Kidney glomerular epithelial cell (primary cell): ENCODE measurements at places on chromosomes 7 and 10.

DNA sequence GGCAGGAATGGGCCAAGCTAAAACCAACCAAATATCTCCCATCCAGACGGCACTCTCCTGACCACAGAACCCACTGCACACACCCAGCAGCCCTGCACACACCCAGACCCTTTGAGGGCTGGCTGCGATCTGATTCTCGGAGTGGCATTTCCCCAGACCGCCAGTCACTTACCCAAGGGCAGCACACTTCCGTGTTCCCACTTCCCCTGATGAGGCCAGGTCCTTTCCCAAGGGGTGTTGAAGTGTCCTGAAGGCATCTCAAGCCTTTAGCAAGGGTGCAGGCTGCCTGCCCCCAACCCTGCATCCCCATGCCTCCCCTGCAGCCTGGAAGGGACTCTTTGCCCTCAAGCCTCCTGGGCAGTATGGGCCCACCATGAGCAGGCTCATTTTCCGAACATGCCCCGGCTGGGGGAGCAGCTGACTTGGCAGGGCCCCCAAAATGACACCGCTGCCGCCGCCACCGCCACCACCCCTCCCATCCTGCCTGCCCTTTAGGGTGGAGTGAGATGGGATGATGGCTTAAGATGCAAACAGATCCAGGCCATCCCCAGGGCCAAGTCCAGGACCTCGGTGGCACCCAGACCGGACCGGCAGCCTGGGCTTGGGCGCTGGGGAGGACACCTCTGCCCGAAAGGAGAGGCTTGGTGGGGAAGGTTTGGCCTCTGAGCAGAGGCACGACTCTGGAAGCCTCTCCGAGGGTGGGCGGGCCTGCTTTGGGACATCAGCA lies 159.8 kb downstream of the NRF1 start:
- DNase-seq: no peak

DNA sequence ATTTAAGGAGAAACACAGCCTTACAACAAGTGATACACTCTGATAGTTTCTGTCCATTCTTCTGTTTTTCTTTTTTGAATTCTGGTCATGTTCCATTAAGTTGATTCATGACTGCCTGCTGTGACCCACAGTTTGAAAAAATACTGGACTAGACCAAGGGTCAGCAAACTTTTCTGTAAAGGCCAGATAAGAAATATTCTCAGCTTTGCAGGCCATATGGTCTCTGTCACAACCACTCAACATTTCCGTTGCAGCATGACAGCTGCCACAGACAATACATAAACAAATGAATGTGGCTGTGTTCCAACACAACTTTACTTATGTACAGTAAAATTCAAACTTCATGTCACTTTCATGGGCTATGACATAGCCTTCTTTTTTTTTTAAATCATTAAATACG lies 156.7 kb downstream of the PLXNA4 start:
- DNase-seq: no peak

- DNase-seq: no peak
Measured at GRCh38 chr10:117928281-117928680, 118.5 kb downstream of the RAB11FIP2 start.

DNA sequence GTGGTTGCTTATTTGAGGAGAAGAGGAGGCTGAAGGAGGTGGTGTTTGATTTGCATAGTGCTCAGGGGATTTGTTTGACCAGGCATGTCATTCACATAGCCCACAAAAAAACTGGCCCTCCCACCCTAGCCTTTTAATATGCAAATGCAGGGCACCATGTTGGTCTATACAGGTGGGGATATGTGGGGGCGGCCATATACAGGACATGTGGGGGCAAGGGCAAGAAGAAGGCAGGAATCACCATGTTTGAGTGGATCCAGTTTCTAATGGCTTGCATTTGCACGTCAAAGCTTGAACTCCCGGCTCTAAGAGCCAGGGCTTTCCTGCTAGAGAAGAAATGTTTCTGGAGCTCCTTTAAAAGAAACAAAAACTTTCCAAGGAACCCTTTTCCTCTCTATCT lies 541.0 kb downstream of the ZWINT start:
- DNase-seq: no peak

GRCh38 chr7:87375662-87376435 lies 30.4 kb downstream of the CROT start:
- no peak for DNase-seq

GRCh38 chr7:130009848-130010688 lies 41.1 kb downstream of the ZC3HC1 start:
- DNase-seq: peak; percentile 66

- no peak for DNase-seq
Measured at GRCh38 chr7:30727061-30727945, 24.6 kb upstream of the INMT start.

GRCh38 chr10:102024799-102025198 lies 31.2 kb downstream of the ARMH3 start:
- DNase-seq: no peak

GRCh38 chr7:158237672-158238335 lies 349.8 kb downstream of the PTPRN2 start:
- DNase-seq: no peak

DNA sequence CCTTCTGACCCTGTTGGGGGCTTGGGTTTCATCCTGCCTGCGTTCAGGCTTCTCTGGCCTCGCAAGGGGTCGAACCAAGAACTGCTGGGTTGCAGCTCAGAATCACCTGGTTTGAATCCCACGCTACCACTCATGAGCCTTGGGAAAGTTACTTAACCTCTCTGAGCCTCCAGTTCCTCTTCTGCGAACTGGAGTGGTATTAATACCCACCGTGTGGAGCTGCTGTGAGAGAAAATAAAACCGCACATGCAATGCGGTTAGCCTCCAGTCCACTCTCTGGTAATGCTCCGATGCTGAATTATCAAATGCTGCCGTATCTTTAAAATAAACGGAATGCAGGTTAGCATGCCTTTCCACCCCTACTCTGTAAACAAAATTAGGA lies 171.9 kb downstream of the ARHGAP12 start:
- no peak for DNase-seq

- DNase-seq: peak; percentile 82
Measured at GRCh38 chr10:33643042-33643441, 308.6 kb upstream of the NRP1 start.

DNA sequence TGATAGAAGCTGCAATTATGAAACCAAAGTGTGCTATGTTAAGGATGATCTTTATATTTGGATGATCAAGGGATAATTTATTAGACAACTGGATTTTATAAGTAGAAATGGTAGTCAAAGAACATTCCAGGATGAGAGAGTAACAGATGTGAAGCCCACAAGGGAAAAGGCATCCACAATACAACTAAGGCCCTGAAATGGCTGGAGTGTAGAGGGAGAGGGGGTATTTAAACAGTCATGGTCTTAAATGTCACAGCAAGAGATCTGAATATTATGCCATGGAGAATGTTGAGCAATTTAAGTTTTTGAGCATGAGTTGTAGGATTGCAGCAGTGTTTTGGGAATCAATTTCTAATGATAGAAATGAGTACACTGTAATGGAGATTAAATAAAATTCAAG lies 282.3 kb upstream of the DKK1 start:
- DNase-seq: no peak

DNA sequence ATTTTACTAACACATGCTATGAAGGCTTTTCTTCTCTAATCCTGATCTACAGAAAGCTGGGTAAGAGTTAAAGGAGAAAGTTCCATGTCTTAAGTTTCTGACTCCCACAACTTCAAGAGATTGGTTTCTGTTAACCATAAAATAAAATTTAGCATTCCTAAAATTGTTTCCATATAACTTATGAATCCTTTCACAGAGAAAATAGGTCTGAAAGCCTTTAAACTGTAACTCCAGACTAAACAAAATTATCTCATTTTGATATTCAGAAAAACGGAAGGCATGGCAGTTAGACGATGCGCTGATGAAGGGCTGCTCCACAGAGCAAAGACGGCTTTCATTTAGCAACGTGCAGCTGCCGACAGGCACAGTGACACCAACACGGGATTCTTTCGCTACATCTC lies 133.3 kb downstream of the SLC25A13 start:
- DNase-seq: no peak

DNA sequence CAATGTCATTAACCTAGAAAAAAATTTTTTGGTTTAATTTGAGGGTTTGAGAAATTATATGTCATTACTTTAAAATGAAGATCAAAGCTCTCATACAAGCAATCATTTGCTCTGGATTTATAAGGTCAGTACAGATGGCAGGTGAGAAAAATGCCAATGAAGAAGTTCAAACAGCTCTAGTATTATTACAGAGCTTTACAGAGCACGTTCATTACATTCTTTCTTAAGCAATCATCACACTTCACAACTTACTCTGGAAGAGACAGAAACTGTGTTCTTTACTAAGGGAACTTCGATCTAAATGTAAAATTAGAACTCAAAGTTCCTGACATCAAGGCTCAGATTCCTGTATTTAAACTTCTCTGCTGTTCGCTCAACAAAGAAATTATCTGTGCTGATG lies 153.4 kb downstream of the ATE1 start:
- peak; percentile 28 for DNase-seq

DNA sequence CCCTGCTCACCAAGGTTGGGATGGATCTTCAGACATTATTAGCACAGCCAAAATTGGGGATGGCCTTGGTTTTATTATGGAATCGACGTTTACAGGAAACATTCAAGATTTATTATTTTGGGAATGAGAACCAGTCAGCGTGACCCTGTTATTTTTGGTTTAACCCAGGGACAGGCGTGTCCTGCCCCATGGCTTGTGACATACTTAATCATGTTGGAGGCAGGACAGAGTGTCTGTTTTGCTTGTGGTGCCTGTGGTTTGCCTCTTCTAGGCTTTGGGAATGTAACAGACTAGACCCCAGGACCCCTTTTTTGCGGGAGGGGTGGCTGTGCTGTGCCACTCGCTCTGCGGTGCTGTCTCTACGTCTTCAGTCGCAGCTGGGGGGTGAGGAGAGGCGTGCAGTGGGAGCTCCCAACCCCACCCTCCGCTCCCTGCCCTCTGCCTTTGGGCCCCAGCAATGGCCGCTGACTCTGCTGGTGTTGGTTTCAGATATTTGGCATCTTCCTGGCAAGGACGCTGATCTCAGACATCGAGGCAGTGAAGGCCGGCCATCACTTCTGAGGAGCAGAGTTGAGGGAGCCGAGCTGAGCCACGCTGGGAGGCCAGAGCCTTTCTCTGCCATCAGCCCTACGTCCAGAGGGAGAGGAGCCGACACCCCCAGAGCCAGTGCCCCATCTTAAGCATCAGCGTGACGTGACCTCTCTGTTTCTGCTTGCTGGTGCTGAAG lies 20.1 kb upstream of the SH2D4B start:
- no peak for DNase-seq

- peak; percentile 100 for DNase-seq
Measured at GRCh38 chr7:108246227-108246837, 116.2 kb upstream of the LAMB4 start.

- DNase-seq: peak; percentile 88
Measured at GRCh38 chr7:105277341-105277740, 111.4 kb downstream of the SRPK2 start.

DNA sequence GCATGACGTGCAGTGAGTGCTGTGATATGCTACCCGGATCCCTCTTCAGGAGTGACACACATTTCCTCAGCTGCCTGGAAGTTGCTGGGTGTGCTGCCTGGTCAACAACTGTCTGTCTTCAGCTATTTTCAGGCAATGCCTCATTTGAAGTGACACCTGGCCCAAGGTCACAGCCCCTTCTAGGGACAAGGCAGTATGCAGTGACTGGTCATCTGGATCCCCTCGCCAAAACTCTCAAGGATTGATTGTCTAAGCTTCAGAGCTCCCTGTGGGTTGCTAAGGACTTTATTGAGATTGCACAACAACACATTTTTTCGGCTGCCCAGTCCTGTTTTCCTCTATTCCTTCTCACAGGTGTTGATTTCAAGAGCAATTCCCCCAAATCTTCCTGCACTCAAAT lies 108.8 kb downstream of the GNAI1 start:
- DNase-seq: no peak

DNA sequence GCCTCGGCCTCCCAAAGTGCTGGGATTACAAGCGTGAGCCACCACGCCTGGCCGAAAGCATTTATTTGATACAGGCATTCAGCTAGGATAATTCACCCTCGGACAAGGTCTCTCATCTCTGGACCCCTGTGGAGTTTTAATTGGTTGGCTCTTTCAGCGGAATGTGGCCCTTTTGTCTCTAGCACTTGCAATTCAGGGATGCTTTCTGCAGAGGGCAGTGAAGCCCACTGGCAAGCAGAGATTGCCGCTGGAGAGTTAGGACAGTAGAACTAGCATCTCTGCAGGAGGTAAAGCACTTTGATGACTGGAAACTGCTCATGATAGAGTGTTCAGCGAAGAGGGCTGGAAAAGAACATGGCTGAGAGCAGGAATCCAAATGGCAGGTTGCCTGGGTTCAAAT lies 62.0 kb downstream of the SUFU start:
- DNase-seq: no peak

- peak; percentile 29 for DNase-seq
Measured at GRCh38 chr7:152602962-152603361, 73.0 kb downstream of the XRCC2 start.

GRCh38 chr7:71544816-71545215 lies 412.9 kb downstream of the GALNT17 start:
- DNase-seq: no peak

- no peak for DNase-seq
Measured at GRCh38 chr7:130669085-130669700, 645 bp upstream of the COPG2 start.

DNA sequence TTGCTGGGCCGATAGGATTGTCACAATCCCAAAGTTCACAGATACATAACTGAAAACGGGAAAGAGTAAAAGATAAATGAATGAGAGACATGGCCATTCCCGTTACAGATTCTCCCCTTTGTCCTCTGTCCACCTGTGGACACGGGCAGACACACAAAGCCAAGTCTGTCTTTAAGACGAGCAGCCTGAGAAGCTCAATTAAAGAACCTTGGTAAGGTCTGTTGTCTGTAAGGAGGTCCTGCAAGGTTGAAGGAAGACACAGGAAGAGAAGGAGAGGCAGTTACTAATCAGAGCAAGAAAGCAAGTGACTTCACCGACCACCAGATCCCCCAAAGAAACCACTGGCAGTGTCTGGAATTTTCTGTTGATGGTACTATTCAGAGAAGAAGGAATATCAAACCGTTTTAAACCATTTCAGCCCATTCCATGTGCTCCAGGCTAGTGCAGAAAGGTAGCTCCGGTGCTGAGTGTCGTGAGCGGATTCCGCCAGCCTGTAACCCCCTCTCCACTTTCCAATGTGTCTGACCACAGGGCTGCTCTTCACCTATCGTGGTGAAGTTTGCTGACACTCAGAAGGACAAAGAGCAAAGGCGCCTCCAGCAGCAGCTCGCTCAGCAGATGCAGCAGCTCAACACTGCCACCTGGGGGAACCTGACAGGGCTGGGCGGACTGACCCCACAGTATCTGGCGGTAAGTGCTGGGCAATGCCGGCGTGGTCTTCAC lies 252.6 kb downstream of the CELF2 start:
- peak; percentile 51 for DNase-seq

DNA sequence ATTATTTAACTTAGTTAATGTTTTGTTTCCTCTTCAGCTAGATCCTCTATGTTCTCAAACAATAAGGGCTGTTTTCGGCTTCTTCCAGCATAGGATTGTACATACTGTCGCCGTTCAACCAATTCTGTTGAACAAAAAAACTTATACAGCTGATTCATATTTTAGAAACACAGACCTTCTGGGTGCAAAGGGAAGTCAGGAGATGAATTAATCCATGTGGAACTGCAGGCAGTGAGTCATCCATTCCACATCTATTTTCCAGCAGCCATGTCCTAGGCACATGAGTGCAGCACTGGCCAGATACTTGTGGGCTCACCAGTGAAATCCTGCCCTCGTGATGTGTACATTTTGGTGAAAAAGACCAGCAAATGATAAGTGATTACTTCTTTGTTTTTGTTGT lies 163.2 kb downstream of the JAZF1 start:
- DNase-seq: peak; percentile 39
